SJSA1 (cell line): ENCODE measurements at places on chromosomes 4 and X.

DNA sequence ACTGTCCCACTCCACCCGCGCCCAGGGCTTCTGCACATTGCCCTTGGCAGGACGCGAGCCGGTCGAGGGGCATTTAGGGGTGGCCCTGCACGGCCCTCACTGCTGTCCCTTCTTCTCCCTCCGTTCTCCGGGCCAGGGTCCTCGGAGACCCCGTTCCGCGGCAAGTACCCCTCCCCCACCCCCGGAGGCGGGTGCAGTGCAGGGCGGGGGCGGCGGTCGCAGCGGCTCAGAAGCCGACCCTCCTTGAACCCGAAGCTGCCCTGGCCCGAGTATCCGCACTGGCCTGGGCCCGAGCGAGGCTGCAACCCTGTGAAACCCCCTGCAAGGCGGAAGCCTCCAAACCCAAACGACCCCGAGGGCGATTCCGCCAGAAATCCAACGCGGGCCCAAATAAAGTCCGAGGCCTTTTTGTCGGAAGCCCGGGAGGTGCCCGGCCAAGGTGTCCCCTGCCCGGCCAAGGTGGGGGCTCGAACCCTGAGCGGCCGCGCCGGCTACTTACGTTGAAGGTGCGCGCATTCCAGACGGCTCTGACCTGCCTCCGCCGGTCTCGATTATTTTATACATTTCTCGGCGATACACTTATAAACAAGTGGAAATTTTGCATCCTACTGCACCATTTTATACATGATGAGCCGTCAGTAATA, 53.1 kb upstream of the TMEM33 start:
- no peaks in the 10 kb centered on the region for H3K36me3 ChIP-seq
- no peak overlapping the region for H3K27ac ChIP-seq
- no peak for DNase-seq
- H3K4me1 ChIP-seq = 0 out of 2 replicates have a peak, but pooled peaks cover 7% of the 10 kb centered on the region

DNA sequence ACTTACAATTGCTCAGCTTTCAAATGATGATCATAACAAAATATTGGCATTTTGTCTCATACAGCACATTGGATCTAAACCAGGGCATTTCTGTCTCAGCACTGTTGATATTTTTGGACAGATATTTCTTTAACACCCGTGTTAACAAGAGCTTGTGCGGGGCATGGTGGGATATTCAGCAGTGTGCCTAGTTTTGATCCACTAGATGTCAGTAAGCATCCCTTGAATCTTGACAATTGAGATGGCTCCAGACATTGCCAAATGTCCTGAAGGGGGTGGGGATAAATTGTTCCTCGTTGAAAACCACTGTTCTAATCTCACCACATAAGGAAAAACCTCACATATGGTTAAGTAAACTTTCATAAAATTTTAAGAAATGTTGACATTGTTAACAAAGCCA, 806.3 kb downstream of the STIM2 start:
- H3K36me3 ChIP-seq = no peaks in the 10 kb centered on the region
- H3K27me3 ChIP-seq = no peaks in the 10 kb centered on the region
- H3K27ac ChIP-seq = no peak overlapping the region
- H3K4me3 ChIP-seq = no peak overlapping the region
- no peaks in the 10 kb centered on the region for H3K4me1 ChIP-seq

DNA sequence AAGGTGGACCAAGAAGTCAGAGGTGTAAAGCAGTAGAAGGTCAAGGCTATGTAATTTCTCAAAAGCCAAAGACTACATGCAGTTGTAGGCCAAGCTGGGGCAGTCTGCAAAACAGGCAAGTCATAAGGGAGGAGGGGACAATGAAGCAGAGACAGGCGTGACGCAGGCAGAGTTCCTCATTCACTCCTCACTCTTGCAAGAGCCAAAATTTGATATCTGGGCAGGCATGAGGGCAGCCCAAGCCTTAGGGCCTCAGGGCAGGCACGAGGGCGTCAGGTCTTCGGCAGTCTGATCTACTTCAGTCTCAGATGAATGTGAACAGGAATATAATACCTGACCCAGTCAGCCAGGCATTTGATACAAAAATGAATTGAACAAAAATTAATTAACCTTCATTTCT, 86.4 kb upstream of the AGA start:
- DNase-seq = no peak
- H3K4me3 ChIP-seq = no peak overlapping the region
- H3K27ac ChIP-seq = no peak overlapping the region
- H3K4me1 ChIP-seq = no peaks in the 10 kb centered on the region
- H3K36me3 ChIP-seq = no peaks in the 10 kb centered on the region

DNA sequence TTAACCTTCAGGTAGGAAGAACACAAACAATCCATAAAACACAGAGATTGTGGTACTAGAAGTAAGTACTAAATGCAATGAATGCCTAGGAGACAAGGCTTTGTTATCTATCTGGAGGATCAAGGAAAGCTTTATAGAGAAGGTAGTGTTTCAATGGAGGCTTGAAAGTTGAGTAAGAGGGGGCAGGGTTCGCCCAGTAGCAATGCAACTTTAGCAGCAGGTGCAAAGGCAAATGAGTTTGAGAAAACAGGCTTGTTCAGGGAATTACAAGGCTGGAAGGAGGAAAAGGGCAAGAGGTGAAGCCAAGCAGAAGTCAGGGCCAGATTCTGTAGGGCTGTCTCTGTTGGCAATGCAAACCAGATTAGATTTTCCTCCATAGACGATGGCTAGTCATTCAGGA, 35.5 kb upstream of the AMELX start:
- H3K27me3 ChIP-seq = no peaks in the 10 kb centered on the region
- DNase-seq = no peak
- H3K27ac ChIP-seq = no peak overlapping the region
- no peaks in the 10 kb centered on the region for H3K36me3 ChIP-seq

DNA sequence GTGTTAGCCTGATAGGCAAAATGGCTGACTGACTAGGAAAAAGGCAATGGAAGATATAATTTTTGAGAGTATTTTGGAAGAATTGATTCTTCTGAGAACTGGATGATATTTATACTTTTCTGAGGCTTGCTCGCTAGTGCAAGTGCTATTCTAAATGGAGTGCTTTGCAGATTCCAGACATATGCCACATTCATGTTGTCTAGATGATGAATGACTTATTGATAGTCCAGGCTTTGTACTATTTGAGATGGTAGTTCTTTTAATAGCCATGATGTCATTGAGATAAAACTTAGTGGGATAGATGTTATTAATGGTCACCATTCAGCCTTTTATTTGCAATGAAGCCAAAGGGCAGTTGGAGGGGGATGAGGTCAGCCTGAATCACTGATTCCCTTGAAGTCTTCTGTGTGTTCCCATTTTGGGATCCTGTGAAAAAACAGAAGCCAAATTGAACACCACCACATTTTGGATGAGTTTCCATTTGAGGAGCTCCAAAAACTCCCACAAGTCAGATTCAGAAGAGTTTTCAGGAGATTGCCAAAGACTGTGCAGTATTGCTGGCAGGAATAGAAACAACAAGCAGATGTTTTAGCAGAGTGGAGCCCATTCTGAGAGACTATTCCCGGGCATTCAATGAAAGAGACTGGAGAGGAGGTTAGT, 184.1 kb downstream of the IL1RAPL2 start:
- no peaks in the 10 kb centered on the region for H3K36me3 ChIP-seq
- H3K27me3 ChIP-seq = no peaks in the 10 kb centered on the region
- DNase-seq = no peak
- H3K27ac ChIP-seq = no peak overlapping the region
- no peak overlapping the region for H3K4me3 ChIP-seq

- no peak overlapping the region for H3K27ac ChIP-seq
- H3K27me3 ChIP-seq = no peaks in the 10 kb centered on the region
Measured at GRCh38 chrX:48854898-48855297, 19.5 kb upstream of the PCSK1N start.

GRCh38 chrX:78624426-78624825, 34.7 kb downstream of the RTL3 start:
- H3K27me3 ChIP-seq = no peaks in the 10 kb centered on the region
- H3K36me3 ChIP-seq = no peaks in the 10 kb centered on the region
- H3K4me1 ChIP-seq = no peaks in the 10 kb centered on the region
- H3K4me3 ChIP-seq = no peak overlapping the region
- no peak for DNase-seq

GRCh38 chr4:34091451-34091850, 2152.9 kb downstream of the ARAP2 start:
- DNase-seq = no peak
- no peak overlapping the region for H3K4me3 ChIP-seq
- no peaks in the 10 kb centered on the region for H3K36me3 ChIP-seq
- no peaks in the 10 kb centered on the region for H3K27me3 ChIP-seq

GRCh38 chrX:115679460-115679859, 118.5 kb downstream of the PLS3 start:
- no peak overlapping the region for H3K27ac ChIP-seq
- DNase-seq = peak; percentile 6
- H3K4me1 ChIP-seq = no peaks in the 10 kb centered on the region
- no peak overlapping the region for H3K4me3 ChIP-seq
- no peaks in the 10 kb centered on the region for H3K36me3 ChIP-seq
- no peaks in the 10 kb centered on the region for H3K27me3 ChIP-seq

DNA sequence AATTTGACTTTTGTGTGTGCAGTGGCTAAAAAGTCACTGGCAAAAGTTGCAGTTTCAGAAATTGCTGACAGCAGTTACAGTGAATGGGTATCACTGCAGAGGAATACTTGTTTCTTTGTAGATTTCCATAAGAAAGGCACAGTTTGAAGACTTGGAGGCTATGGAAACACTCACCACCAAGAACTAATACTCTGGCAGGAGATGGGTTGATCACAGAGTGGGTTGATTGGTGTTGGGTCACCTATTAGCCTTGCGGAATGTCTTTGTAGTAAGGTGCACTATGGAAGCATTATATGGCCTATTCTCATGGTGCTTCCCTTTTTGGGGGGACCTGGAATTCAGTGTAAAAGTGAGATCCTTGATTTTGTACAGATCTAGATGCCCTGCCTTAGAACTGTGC, 502.8 kb downstream of the CFAP47 start:
- H3K4me3 ChIP-seq = no peak overlapping the region
- no peak for DNase-seq
- no peaks in the 10 kb centered on the region for H3K27me3 ChIP-seq
- H3K4me1 ChIP-seq = no peaks in the 10 kb centered on the region

DNA sequence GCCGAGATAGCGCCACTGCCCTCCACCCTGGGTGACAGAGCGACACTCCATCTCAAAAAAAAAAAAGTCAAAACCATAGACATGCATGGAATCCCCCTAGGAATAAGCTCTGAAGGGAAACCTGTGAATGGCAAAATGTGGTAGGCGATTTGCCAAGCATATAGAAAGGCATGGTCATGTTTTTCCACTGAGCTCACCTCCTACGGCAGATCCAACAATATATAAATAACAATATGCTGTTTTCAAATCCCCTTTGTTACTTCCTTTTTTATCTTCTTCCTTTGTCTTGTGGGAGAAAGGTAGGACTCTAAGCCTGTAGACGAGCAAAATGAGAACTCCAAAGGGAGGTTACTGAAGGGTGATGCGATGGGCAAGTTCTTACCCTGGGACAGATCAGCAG, 219.0 kb downstream of the PALLD start:
- no peak overlapping the region for H3K4me3 ChIP-seq
- H3K36me3 ChIP-seq = peaks cover 52% of the 10 kb centered on the region
- H3K4me1 ChIP-seq = no peaks in the 10 kb centered on the region
- no peak overlapping the region for H3K27ac ChIP-seq

- no peak overlapping the region for H3K27ac ChIP-seq
- H3K36me3 ChIP-seq = no peaks in the 10 kb centered on the region
- H3K4me3 ChIP-seq = no peak overlapping the region
Measured at GRCh38 chr4:53494851-53495250, 96.4 kb downstream of the LNX1 start.

GRCh38 chrX:150942942-150943594, 40.1 kb upstream of the HMGB3 start:
- no peaks in the 10 kb centered on the region for H3K27me3 ChIP-seq
- H3K4me3 ChIP-seq = no peak overlapping the region
- DNase-seq = no peak
- no peaks in the 10 kb centered on the region for H3K36me3 ChIP-seq

- H3K27me3 ChIP-seq = peaks cover 4% of the 10 kb centered on the region
- no peak for DNase-seq
- no peak overlapping the region for H3K27ac ChIP-seq
- H3K36me3 ChIP-seq = no peaks in the 10 kb centered on the region
Measured at GRCh38 chr4:159542296-159542695, 439.4 kb downstream of the RAPGEF2 start.

DNA sequence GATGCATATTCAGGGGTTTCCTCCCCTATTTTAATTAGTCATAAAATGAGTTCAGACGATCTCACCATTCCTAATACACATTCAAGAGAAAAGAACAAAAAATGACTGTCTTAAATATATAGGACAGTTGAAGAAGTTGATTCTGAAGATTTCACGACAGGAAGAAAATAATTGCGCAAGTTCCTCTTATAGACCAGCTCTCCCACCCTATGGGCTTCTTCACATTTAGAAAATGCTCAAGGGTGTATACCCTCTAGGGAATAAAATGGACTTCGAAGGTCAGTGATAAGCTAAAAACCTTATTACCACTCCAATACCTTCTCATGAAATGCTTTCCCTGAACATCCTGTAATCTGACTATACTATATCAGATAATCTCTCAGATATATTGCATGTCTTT, 149.2 kb upstream of the TEX13C start:
- no peak overlapping the region for H3K4me3 ChIP-seq
- DNase-seq = no peak

GRCh38 chr4:94927696-94928095, 169.9 kb downstream of the BMPR1B start:
- H3K27ac ChIP-seq = no peak overlapping the region
- no peaks in the 10 kb centered on the region for H3K4me1 ChIP-seq
- DNase-seq = no peak
- H3K4me3 ChIP-seq = no peak overlapping the region

DNA sequence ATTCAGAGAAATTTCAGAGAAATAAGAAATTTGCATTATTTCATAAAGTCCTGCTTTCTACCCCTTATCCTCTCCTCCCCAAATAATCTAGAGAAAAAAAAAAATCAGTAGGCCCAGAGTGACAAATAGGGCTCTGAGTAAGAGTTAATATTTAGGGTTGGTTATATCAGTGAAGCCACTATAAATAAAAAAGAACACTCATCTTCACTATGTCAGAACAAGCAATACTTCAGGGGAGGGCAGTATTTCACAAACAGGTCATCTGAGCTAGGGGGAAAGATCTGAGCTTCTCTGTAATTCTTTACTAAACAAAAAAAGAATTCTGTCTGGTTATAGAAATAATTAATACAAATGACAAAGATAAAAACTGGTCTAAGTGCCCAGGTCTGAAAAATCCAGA, 39.4 kb downstream of the PDE5A start:
- H3K27ac ChIP-seq = no peak overlapping the region
- no peak overlapping the region for H3K4me3 ChIP-seq
- H3K4me1 ChIP-seq = no peaks in the 10 kb centered on the region
- no peaks in the 10 kb centered on the region for H3K27me3 ChIP-seq
- peaks cover 39% of the 10 kb centered on the region for H3K36me3 ChIP-seq

GRCh38 chrX:154294791-154295574, at the start of gene TEX28:
Gene TEX28 (minus strand): TSS chrX:154295124. CDS start chrX:154292117, 3,007 bp downstream.
- H3K27ac ChIP-seq = no peak within 1 kb of the TSS
- H3K27me3 ChIP-seq = no peaks in the 10 kb centered on the region
- H3K4me3 ChIP-seq = no peak within 1 kb of the TSS
- DNase-seq = no peak
- H3K36me3 ChIP-seq = no peaks in the 10 kb centered on the region
